ENCODE measurements at places on chromosomes 2 and 18.

GRCh38 chr2:189258616-189259365 lies 79.2 kb upstream of the COL5A2 start:
- DNase-seq: no peak

- DNase-seq: no peak
Observed at GRCh38 chr2:99200076-99200800, 19.3 kb downstream of the MRPL30 start.

DNA sequence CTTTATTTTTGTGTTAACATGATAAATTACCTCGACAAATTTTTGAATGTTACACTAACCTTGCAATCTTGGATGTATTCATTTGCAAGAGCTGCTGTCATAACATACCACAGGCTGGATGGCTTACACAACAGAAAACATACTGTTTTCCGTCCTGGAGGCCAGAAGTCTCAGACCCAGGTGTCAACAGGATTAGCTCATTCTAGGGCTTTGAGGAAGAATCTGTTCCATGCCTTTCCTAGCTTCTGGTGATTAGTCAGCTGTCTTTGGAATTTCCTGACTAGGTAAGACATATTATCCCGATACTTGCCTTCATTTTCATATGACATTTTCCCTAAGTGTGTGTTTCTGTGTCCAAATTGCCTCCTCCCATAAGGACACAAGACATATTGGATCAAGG lies 188.6 kb upstream of the CDH19 start:
- DNase-seq: no peak

DNA sequence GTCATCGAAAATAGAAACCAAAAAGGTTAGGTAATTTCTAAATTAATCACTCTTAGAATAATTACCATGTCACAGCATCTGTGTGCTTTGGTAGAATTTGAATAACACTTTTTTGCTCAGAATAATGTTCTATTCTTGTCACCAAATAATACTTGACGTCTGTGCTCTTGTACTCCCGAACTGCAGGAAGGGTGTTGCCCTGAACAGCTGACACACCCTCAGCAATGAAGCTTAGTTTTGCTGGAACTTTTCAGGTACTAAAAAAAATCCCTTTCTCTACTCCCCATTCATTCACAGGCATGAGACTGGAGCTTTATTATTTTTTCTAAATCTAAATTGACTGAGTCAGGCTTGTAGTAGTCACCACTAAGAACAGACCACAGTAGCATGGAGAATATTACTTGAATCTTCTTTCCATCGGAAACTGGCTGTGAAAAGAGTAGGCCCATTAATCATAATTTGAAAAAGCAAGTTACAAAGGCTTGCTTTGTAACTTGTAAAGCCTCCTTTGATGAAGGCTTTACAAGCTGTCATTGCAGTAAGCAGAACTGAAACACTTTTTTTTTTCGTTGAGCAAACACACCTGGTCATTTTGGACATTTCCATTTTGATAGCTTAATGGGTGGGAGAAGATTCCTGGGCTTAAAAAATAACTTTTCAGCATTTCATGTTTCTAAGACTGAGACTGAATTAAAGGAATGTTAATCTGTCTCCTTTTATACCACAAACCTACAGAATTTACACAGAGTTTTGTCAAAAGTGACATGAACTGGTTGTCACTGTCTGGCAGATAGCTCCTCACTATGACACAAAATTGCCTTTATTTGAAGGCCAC lies 70.3 kb upstream of the PELI1 start:
- DNase-seq: no peak

DNA sequence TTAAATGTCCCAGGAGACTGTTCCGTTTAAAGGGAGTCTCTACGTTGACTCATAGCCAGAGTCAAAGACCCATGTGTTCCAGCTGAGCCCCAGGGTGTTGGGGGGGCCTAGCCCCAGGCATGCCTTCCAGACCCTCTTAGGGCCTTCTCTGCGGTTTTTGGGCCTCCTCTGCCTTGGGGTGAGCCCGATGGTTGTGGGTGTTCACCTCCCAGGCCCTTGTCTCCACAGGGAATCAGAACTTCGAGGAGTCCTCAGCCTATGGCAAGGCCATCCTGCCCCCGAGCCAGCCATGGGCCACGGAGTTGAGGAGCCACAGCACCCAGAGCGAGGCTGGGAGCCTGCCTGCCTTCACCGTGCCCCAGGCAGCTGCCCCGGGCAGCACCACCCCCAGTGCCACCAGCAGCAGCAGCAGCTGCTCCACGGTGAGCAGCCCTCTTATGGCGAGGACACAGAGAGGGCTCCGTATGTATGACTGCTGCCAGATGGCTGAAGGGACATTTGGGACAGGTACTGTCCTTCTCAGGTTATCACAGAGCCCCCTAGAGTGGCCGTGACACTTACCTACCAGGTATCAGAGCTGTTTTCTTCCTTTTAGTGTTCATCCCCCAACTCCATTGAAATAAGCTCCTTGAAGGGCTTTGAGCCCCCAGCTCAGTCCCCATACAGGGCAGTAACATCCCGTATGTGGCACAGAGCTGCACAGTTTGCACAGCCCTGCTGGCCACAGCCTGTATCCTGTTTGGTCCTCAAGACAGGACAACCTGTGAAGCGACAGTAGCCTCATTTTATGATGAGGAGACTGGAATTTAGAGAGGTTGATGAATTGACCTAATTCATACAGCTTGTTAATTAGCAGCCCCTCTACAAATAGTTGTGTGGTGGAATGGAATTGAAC lies 80.7 kb downstream of the EPAS1 start:
- no peak for DNase-seq

- DNase-seq: no peak
Observed at GRCh38 chr2:136065907-136066306, 52.0 kb downstream of the CXCR4 start.

- no peak for DNase-seq
Observed at GRCh38 chr2:88736437-88736836, 45.0 kb downstream of the RPIA start.

DNA sequence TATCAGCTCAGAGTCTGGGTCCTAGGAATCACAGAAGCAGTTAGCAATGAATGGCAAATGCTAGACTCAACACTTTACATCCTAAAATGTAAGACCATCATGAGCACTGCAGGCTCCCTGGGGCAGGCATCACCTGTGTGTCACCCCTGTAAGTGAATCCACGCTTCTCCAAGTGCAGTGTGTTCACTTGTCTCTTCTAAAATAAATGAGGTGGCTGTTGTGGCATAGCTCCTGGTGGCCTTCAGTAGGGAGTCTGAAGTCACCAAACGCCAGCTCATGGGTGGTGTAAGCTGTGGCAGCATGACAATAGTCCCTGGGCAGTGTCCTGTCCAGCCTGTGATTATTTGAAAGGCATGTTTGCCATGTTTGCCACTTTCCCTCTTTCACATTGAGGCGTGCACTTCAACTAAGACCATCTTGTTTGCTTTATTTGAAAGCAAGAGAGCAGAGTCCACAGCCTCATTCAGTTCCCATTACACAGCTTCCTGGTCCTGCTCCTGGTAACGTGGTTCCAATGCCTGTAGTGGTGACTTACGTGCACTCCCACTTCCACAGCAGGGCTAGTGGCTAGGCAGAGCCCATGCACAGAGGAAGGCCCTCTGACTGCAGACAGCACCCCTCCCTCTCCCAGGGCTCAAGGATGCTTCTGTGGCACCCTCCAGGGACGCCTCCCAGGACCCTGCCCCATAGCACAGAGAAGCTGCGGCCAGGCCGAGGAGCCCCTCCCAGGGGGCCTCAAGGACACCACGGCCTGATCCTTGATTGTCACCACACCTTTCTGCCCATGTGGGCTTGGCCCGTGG lies 24.3 kb downstream of the COA5 start:
- no peak for DNase-seq

DNA sequence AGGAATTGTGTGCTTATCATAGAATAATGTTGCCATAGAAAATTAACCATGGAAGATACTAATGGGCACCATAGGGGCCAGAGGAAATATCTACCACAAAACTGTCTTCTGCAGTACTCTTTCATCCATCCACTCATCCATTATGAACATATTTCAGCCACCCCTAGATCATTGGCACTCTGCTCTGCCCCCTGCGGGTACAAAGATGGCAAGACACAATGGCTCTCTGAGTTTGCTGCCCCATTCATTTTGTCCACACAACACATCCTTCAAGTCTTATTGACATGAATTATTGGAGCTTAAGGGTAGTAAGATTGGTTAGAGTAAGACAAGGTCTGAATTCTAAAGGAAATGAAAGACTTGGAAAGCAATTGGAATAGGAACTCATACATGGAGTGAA lies 1224.7 kb upstream of the CELF4 start:
- DNase-seq: no peak

GRCh38 chr2:191180713-191181112 lies 29.9 kb upstream of the STAT4 start:
- peak; percentile 52 for DNase-seq

- DNase-seq: no peak
Observed at GRCh38 chr2:180061546-180061945, 54.4 kb upstream of the CWC22 start.

- peak; percentile 19 for DNase-seq
Observed at GRCh38 chr2:197514754-197515153, 1.1 kb upstream of the MOB4 start.

DNA sequence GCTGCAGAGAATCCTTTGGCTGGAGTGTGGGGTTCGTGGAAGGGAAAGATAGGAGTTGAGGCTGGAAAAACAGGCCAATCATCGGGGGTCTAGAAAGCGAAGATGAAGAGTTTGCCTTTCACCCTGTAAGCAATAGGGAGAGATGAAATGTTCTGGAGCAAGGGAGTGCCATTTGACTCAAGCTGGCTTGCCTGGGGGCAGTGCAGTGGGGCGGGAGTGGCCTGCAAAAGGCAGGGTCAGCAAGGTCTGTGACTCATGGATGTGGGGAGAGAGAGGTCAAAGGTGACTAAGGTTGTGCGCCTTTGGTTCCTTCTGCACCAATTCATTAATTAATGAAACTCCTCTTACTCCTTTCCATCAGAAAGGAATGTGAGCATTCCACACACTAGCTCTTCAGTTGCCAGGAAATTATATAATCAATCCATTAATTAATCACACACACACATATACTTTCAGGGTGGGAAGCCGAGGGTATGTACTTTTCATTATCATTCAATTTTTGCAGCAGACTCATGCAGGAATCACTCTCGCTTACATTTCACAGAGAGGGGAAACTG lies 227.6 kb downstream of the MYCN start:
- DNase-seq: no peak

DNA sequence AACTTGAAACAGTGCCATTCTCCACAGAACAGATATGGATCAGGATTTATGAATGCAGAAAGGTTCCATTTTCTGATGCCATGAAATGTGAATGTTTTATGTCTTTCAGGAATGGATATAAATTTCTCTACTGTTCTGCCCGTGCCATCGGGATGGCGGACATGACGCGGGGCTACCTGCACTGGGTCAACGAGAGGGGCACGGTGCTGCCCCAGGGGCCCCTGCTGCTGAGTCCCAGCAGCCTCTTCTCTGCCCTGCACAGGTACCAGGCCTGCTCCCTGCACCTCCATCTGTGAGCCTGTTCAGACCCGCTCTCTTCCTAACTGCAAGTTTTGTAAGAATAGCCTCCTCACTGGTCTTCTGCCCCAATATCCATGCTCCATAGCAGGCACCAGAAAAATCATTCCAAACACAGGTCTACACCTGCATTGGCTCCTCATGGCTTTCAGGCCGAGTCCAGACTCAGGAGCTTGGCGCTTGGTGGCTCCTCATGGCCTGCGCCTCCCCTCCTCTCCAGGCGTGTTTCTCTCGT lies 68.6 kb downstream of the LPIN1 start:
- DNase-seq: no peak

GRCh38 chr2:8148260-8149006 lies 533.4 kb upstream of the ID2 start:
- DNase-seq: peak; percentile 93

GRCh38 chr2:27152796-27153464 lies 4.1 kb downstream of the TCF23 start:
- DNase-seq: peak; percentile 42

Measured in EL (cell line).